ENCODE measurements at places on chromosomes 3 and 15. TPM values are rescaled to one million over a fixed set of nuclear protein-coding genes. Genes with fewer than 3 reads are reported as not detected.

Gene GOLGA8H
- total RNA-seq, result 0.34 TPM

Gene ATP8B4
- 5.8 TPM for total RNA-seq

Gene GRK7
- 0.09 TPM for total RNA-seq

Gene ZNF774
- 1.4 TPM for total RNA-seq

Gene ESYT3
- total RNA-seq, result 0.16 TPM

Gene DNASE1L3
- total RNA-seq, result not detected

Gene RGMA
- not detected for total RNA-seq

Gene CCDC14
- 35.1 TPM for total RNA-seq

Gene GORASP1
- 18.3 TPM for total RNA-seq

Gene B3GALNT1
- total RNA-seq, result 3.2 TPM

Gene GASK1A
- total RNA-seq, result not detected

Gene ISL2
- not detected for total RNA-seq

Gene ROBO2
- not detected for total RNA-seq

Gene PLA2G4F
- not detected for total RNA-seq

Gene CSTA
- total RNA-seq, result not detected

Gene PLSCR1
- 36.4 TPM for total RNA-seq

Gene ROPN1
- total RNA-seq, result not detected

Gene NR2E3
- not detected for total RNA-seq

Gene C2CD4A
- 0.67 TPM for total RNA-seq

Gene SPTBN5
- 0.14 TPM for total RNA-seq

Gene C3orf52
- 3.3 TPM for total RNA-seq

Gene KLHL40
- total RNA-seq, result not detected

Gene MB21D2
- total RNA-seq, result 3.2 TPM

Gene PLAAT1
- total RNA-seq, result not detected

Gene INO80
- 20.2 TPM for total RNA-seq
